ENCODE measurements at places on chromosomes 4 and X.

- no peak for DNase-seq
Measured at GRCh38 chr4:164977243-164978164, at the start of gene TRIM61. Gene TRIM61 (minus strand): TSS chr4:164977657. CDS start chr4:164970002, 7,655 bp downstream.

DNA sequence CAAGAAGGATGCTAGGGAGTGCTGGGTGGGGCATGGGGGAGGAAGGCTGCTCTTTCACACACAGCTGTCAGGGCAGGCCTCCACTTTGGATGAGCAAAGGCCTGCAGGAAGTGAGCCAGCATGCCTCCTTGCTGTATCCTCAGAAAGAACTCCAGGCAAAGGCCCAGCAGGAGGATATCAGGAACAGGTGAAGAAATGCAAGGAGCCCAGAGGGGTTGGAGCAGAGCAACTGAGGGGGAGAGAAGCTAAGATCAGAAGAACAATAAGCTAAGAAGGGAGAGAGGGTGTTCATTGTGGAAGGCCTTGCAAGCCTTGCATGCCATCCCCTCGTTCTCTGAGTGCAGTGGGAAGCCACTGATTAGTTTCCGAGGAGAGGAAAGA lies 115.1 kb downstream of the CAMK2D start:
- DNase-seq = no peak

- DNase-seq = no peak
Measured at GRCh38 chr4:98996056-98996764, 689 bp downstream of the METAP1 start.

- DNase-seq = no peak
Measured at GRCh38 chr4:6193399-6193798, 7.0 kb downstream of the JAKMIP1 start.

DNA sequence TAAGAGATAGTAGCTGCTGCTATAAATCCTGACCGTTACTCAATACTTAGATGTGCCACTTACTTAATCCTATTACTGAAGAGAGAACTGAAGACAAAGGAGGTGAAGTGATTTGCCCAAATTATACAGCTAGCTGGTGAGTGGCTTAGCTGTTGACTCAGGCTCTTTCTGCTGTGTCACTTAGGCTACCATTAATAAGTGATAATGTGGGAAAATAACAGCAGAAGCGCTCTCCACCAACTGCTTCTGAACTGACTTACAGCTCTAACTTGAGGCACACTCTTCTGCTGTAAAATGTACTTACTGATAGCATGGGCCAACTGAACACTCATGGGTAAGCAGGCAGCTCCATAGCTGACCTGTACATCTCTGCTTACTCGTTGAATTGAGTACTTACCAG lies 7.5 kb upstream of the KLHL5 start:
- DNase-seq = no peak

GRCh38 chrX:97374266-97374665 lies 490.6 kb downstream of the RPA4 start:
- no peak for DNase-seq

DNA sequence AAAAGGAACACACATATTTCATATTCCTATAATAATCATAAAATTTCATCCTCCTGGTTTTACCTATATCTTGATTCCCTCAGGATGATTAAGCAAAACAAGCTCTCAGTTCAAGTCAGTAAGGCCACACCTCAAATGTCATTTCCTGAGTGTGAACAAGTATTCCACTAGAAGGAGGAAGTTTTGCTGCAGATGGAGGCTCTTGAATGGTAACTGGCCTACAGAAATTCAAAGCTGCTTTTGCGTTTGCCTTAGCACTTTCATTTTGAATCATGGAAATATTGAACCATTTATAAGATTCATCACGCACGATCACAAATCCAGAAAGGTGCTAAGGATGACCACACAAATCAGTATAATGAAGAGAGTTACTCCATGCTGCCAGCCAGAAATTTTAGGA lies 254.4 kb upstream of the CXXC4 start:
- no peak for DNase-seq

DNA sequence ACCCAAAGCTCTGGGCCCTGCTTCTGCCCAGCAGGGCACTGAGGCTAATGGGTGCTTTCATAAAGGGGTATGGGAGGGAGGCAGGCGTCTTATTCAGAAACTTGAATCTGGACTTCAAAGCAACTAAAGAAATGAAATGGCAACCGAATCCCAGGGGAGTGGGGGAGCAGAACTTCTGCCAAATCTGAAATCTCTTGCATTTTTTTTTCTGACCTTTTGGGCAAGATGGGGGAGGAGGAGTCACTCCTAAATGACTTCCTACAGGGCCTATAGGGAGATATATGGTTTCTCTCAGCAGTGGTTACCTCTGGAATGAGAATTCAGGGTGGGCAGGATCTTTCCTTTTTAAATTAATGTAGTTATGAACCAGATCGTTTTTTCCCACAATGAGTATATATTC lies 30.6 kb upstream of the KIAA1210 start:
- DNase-seq = no peak

DNA sequence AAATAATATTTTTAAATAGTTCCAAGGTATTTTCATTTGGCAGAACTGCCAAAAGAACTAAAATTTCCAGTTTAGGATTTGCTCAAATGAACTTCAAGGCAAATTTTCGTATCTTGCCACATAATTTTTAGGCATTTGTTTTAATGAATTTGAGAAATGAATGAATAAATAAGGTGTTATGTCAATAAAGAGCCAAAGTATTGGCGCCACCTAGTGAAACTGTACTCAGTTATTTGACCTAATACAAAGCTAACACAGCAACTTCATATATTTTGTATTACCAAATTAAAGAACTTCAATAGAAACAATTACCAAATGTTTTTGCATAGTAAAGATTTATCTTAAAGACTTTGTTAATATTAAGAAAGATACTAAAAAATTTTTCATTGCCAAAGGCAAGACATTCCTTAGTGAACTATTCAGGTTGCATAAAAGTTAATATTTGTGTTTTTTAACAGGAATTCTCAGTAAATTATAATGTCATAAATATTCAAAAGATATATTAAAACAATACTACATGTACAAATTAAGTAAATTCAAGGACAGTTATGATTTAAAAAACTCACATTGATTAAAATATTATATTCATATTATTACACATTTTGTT lies 50.3 kb downstream of the STPG2 start:
- DNase-seq = no peak

DNA sequence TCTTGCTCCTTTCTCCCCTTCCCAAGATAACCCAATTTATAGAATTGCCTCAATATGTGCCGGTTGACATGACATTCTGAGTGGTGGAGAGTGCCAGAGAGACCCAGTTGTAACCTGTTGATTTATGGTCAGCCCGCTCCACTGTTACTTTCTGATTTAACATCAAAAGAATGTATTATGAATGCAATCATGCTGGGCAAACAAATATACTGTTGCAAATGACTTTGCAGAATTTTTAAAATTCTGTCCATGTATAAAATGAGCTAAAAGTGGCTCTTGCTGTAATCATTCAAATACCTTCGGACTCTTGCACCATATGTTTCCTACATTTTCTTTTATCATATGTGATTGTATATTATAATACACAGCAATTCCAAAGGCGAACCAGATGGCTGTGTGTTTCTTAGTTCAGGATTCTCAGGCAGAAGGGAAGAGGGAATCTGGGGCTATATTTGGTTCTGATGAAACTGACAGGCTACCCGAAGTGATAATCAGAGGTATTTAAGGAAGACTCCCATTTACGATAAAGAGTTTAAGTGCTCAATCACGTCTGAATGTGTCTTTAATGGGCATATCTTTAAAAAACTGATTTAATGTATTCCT lies 131.7 kb downstream of the CLCN4 start:
- DNase-seq = no peak

DNA sequence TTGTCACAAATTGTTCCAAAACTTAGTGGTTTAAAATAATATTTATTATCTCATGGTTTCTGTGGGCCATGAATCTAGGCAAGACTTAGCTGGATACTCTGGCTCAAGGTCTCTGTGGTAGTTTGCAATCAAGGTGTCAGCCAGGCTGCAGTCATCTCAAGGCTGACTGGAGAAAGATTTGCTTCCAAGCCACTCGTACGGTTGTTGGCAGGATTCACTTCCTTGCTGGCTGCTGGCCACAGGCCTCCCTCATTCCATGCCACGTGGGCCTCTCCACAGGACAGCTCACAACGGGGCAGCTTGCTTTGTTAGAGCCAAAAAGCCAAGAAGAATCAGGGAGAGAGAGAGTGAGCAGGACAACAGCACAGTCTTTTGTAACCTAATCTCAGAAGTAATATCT lies 101.4 kb downstream of the WWC2 start:
- no peak for DNase-seq

GRCh38 chr4:186787536-186787935 lies 63.9 kb upstream of the FAT1 start:
- no peak for DNase-seq

GRCh38 chr4:77742054-77742453 lies 77.1 kb downstream of the CNOT6L start:
- no peak for DNase-seq

GRCh38 chrX:130696542-130696941 lies 206.5 kb downstream of the ENOX2 start:
- no peak for DNase-seq

Measured in activated T-helper 1 cell treated with anti-CD3 and anti-CD28 coated beads, Interleukin-2, amount 50 U/mL, for 16 hours (primary cell).